ENCODE measurements at places on chromosomes 4 and X.

- DNase-seq: no peak
Observed at GRCh38 chr4:76960014-76960413, 10.5 kb downstream of the SEPTIN11 start.

DNA sequence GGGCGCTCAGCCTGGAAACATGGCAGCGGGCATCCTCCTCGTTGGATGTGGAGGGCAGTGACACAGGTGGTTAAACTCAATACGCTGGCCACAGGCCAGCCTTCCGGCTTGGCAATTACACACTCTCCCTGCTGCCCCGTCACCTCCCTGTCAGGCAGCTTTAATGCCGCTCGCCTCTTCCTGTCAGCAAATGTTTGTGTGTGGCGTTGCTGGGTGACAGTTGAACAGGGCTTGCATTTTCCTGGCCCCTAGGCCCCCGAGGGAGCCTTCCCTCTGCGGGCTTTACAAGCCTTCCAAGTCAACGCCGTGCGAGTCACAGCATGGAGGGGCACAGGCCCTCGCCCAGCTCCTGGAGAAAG is 620.0 kb downstream of the BCOR start:
- DNase-seq: peak; percentile 14

DNA sequence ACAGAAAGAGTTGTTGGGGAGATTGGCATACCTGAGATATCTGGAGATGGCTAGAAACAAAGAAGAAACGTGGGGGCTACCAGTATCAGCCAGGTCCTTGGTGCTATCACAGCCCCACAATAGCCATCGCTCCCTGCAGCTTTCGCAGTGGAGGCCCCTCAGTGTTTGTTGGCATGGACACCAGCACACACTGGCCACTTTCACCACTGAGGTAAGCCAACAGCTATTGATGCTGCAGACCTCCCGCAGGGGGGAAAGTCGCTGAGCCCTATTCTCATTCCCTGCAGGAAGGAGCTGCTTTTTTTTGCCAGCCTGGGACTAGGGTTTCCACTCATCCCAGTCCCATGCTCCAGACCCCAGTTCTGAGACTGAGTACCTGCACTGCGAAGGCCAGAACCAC is 879.2 kb upstream of the IGFBP7 start:
- DNase-seq: no peak

DNA sequence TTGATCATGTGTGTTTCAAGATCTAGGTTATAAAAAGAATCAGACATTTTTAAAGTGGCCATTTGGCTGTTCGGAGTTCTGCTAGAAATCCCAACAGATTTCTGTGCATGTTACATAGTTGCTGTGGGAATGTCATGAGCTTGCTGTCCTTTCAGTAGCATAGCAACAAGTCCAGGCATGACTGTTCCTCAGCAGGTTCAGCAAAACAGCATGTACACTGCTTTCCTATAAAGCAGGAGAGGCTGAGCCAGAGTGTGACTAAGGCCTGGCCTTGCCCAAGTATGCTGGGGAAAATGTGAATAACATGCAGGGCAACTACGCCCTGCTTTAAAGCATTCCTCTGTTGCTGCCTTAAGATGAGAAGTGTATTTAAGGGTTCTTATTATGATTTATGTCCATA is 217.1 kb upstream of the SMIM31 start:
- DNase-seq: no peak

DNA sequence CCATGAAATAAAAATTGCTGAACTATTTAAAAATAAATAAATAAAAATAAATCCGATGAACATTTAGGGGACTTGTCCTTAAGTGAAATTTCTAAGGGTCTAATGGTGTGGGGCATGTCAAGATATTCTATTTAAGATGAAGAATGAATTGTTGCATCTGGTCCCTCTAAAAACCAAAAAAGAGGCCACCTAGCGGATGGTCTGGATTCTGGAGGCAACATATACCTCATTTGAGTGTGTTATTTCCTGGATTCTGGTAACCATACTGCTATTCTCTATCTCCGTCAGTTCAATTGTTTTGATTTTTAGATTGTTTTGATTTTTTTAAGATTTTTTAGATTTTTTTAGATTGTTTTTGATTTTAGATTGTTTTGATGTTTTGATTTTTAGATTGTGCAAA is 28.3 kb downstream of the AGTR2 start:
- no peak for DNase-seq

DNA sequence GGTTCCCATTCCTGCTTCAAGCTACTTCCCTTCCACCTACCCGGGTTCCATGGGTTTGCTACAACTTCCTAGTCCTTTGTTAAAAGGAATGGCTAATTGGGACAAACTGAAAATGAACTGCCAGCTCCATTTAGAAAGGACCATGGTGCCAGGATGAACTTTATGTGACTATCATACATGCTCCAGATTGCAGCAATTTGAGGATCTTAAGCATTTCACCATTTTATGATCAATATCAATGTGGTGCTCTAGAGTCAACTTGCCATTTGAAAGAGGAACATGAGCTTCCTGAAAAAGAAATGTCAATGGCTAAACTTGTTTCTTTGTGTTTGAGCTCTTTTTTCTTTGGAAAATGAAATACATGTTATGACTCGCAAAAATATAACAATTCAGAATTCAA is 92.7 kb upstream of the IL15 start:
- DNase-seq: no peak

All from T-helper 2 cell (primary cell).